ENCODE measurements at places on chromosomes 16 and 17.

DNA sequence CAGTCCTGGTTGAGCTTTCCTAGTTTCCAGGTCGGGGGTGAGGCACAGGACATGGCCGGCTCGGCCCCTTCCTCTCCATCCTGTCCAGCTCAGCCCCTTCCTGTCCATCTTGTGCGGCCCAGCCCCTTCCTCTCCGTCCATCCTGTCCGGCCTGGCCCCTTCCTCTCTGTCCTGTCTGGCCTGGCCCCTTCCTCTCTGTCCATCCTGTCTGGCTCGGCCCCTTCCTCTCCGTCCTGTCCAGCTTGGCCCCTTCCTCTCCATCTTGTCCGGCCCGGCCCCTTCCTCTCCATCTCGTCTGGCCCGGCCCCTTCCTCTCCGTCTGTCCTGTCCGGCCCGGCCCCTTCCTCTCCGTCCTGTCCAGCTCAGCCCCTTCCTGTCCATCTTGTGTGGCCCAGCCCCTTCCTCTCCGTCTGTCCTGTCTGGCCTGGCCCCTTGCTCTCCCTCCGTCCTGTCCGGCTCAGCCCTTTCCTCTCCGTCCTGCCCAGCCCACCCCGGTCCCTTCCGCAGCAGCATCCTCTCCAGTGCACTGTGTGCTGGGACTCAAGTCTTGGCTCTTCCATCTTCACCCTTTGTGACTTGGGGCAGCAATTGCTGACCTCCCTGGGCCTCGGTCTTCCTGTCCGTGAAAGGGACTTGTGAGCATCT lies 5.5 kb upstream of the ZNF750 start:
- no peak for DNase-seq

- peak; percentile 51 for DNase-seq
Measured at GRCh38 chr17:42438600-42439567, 15.8 kb upstream of the CAVIN1 start.

DNA sequence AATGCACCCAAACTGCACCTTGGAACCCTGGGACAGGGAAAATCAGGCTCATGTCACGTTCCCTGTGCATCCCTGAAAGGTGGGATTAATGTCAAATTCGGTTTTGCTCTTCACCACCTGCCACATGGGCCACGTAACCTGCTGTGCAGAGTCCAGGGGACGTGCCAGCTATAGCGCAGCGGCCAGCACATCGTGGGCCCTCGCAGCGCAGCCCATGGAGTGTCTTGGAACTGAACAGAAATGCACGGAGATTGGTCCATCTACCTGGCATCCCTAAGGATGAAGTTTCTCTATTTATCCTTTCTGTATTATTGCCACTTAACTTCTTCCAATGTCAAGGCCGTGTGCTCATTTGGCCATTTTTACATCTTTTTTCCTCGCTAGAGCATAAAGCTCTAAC lies 68.1 kb upstream of the TRAP1 start:
- no peak for DNase-seq

GRCh38 chr17:489758-490329 lies 137.2 kb upstream of the RPH3AL start:
- DNase-seq: no peak

- no peak for DNase-seq
Measured at GRCh38 chr16:35743101-35743692, 2283.8 kb downstream of the TP53TG3F start.

DNA sequence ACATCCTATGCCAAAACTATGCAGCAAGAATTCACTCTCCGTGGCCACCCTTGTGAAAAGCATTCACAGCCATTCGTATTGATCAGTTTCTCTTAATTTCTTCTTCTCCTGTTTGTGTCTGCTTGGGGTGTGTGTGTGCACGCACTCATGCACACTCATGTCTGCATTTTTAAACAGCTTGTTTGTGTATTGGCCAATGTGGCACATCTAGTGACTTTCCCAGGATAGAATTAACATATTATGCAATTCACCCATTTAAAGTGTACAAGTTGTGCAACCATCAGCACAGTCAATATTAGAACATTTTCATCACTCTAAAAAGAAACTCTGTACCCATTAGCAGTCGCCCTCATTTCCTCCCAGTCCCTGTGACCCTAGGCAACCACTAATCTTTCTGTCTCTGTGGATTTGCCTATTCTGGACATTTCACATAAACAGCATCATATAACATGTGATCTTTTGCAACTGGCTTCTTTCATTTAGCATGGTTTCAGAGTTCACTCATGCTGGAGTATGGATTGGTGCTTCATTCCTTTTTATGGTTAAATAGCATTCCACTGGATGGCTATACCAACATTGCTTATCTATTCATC lies 20.1 kb downstream of the IRX3 start:
- peak; percentile 52 for DNase-seq

- DNase-seq: no peak
Measured at GRCh38 chr17:36949461-36949927, 740 bp downstream of the AATF start.

DNA sequence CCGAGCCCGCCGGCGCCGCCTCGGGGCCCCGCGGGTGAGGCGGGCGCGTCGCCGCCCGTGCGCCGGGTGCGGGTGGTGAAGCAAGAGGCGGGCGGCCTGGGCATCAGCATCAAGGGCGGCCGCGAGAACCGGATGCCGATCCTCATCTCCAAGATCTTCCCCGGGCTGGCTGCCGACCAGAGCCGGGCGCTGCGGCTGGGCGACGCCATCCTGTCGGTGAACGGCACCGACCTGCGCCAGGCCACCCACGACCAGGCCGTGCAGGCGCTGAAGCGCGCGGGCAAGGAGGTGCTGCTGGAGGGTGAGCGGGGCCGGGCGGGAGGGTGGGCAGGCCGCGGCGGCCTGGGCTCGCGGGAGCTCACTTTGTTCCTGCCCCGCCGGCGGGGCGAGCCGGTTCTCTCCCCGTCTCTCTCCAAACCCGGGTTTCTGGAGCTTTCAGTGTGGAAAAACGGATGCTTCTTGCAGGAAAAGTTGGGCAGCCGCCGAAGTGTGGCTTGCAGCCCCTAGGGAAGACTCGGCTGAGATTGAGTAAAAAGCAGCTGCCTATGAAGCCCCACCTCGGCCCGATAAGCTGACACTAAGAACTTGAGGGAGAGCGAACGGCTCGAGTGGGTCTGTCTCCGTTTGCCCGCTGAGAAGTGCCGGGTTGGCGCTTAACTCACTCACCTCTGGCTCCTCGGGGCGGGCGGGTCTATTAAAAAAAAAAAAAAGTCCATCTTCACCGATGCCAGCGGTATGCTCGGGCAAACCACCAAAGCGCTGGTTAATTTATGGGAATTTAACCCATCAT lies 677 bp downstream of the SNTB2 start:
- peak; percentile 39 for DNase-seq

DNA sequence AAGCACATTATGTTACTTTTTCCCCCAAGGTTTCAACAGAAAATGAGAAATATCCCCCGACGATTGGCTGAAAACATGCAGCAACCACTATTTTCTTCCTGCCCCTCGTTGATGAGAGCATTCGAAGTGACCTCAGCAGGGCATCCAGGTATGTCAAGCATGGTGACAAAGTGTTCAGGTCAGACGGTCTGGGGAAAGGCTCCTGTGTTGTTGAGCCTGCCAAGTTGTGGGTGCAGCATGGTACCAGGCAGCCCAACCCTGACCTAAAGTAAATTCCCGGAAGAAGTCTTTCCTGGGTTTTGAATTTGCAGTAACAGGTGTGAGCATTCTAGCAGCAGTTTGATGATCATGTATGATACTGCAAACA lies 51.7 kb upstream of the SEC14L1 start:
- no peak for DNase-seq

- DNase-seq: peak; percentile 81
Measured at GRCh38 chr17:50541716-50542688, 5.0 kb upstream of the SPATA20 start.

- DNase-seq: no peak
Measured at GRCh38 chr16:68028996-68029395, 5.9 kb downstream of the DUS2 start.

GRCh38 chr16:55008836-55009510 lies 78.3 kb downstream of the IRX5 start:
- no peak for DNase-seq

DNA sequence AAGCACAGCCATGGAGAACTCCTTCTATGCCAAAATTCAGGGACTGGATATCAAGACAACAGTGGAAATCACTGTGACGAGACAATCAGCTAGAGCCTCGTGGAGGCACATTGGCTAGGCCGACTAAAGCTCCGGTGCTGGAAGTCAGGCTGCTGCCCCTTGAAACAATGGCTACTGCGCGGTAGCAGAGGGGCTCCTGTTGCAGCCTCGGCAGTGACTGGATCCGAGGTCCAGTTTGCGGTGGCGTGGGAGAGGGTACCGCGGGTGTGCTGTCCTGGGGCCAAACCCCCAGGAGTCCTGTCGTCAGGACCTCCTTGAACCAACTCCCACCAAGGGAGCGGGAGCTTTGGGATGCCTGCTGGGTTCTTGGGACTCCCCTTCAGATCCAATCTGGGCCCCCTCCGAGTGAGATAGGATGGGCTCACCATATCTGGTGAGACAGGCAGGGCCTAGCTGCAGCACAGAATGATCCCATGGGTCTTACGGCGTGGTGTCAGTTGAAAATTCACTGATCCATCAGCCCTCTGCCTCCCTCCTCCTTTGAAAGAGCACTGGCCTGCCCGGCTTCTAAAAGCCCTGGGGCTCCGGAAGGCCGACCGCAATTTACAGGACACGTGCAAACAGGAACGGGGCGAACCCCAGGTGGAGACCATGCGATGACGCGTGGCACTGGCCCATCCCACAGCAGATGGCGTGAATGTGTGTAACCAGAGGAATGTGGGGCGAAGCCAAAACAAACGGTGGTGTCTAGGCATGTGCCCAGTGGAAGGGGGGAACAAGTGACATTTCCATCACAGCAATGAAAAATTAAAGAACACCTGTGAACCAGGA lies 15.8 kb upstream of the KCNJ18 start:
- DNase-seq: no peak

- DNase-seq: no peak
Measured at GRCh38 chr16:14321542-14321941, 250.4 kb downstream of the MRTFB start.

DNA sequence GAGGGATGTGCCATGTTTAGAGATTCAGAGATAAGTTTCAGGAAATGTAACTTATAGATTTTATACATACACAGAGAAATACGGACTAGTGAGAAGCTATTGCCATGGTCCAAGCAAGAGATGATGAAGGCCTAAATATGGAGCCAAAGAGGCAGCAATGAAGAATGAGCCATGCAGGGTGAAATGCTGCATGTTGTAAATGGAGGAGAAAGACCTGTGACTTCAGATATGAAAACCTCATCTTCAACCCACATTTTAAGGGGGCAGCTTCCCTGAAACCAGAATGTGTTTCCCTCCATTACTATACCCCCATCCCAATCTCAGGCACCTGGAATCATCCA lies 2.9 kb downstream of the CCL2 start:
- DNase-seq: no peak

DNA sequence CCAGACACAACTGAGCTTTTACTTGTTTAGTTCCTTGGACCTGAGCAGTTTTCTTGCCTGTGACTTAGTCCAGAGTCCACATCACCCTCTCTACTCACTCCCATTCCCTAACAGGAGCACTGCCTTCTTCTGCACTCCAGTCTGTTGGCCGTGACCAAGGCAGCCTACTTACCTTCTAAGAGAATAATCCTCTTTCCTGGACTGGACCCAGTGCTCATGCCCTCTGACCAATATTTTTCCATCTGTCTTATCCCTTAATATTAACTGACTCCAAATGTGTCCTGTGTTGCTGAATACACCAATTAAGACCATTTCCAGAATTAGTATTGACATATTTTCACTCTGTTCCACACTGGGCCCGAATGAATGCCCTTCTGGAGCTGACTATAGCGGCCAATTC lies 681.0 kb upstream of the KIF2B start:
- no peak for DNase-seq

DNA sequence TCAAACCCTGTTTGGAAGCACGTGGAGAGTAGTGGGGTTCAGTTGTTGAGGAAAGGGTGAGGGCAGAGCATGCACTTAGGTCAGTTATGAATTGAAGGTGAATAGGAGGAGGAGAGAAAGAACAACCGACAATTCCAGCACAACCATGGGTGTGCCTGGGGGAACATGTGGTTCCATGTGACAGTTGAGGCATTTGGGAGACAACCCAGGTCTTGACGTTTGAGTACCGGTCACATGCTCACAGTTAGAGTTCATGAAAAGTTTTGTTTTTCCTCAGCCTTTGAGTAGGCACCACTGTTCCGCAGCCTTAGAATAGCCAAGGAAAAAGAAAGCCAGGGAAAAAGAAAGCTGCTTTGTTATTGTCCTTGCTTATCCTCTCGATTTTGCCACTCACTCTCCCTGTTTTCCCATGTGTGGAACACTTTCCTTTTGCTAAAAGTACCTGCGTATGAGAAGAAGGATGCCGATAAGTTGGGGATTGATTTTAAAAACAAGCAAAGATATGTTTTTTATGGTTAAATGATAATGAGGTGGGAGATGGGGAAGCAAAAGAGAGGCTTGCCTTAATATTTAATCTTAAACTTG lies 25.6 kb upstream of the ABCC11 start:
- no peak for DNase-seq

DNA sequence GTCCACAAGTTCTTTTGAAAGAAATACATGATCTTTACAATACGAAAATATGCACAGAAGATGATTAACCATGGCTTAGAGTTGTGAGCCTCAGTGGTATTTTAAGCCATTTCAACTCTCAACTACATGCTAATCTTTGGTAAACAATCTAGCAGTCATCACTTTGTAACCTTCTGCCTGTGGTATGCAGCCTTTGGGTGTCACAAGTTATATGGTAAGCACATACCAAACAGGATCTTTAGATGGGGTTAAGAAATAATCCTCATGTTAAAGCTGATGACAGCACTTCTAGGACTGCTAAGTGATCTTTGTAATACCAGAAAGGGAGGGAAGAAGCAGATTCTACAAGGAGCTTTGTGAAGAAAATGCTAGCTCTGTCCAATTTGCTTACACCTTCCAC lies 74.3 kb downstream of the CA4 start:
- no peak for DNase-seq

GRCh38 chr17:1999557-2000251 lies 25.4 kb downstream of the RTN4RL1 start:
- no peak for DNase-seq

DNA sequence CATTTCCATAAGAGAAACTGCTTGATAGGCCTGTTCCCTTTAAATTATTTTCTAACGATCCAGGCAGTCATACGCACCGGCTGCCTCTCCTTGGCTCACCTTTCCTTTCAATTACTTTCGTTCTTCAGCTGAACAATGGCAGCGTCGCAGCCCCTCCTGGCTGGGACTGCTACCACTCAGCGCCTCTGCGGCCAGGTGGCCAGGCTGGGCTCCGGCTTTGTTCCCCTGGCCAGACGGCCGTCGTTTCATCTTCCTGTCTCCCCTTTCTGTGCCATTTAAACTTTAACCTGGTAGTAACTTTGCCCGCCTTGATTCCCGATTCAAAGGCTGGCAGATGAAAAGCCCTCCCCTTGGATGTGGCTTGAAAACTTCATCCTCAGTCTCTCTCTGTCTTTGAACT lies 79.0 kb downstream of the C16orf78 start:
- no peak for DNase-seq
